AG04450 (cell line): ENCODE measurements at places on chromosomes 4 and X. TPM values are rescaled to one million over a fixed set of nuclear protein-coding genes. Genes with fewer than 3 reads are reported as not detected.

DNA sequence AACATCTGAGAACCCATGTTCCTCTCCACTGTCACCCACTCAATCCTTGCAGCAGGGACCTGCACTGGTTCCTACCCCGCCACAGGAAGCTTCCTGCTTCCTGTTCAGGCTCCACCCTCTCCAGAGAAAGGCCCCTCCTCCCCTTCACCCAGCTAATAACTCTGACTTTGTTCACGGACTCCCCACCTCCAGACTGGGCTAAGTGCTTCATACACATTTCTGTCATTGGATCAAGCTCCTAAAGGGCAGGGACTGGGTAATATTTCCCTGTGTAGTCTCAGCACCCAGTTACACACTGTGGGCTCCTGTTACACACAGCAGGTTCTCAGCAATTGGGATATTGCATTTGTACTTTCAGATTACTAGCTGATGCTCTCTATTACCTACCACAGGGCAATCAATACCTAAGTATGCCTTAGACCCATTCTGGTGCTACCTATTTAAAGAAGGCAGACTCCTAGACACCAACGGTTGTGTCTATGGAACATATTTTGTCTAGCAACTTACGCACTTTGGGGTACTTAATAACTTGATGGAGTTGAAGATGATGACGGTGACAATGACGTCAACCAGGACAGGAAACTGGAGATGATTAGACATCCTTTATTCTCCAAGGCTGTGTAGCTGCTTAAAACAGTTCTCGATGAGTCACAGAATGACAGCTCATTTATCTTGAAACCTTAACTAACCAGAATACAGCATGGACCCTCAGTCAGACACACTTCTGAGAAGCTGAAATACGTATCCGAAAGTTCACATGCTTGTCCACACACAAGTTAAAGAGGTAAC, 58.1 kb downstream of the MAML3 start:
- peak; percentile 87 for DNase-seq

Gene PRDM5
- 7.9 and 12.3 TPM in 2 replicates for polyA plus RNA-seq

DNA sequence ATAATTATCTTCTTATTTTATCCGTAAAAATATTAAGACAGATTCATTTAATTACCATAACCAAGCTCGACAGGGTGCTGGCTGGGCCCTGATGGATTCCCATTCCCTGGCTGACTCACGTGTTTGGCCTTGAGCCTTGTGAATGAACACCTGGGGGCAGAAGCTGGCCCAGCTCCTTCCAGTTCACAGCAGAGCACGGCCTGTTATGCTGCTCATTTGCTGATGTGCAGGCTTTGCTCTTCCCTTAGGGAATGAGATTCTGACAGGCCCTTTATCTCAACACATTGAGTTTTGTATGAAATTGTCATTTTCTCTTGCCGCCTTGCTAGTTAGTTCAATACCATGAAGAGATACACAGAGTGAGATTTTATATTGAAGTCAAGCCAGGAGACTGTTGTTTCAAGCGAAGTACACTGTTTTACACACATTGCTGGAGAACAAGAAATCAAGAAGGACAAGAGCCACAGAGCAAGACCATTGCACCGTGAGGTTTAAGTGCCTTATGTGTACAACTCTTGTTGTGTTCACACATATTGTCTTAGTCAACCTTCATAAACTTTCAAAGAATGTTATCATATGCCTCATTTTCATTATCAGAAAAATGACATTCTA, 1583.3 kb downstream of the STIM2 start:
- DNase-seq = no peak

Gene PCSK1N
- not detected in 2 replicates for polyA plus RNA-seq

Gene CWH43
- not detected in 2 replicates for polyA plus RNA-seq

Gene HMGN5
- 3.6 and 3.7 TPM in 2 replicates for polyA plus RNA-seq

- DNase-seq = no peak
These were observed 158.8 kb upstream of the AADAT start for GRCh38 chr4:170248576-170248975.

Gene GABRE
- polyA plus RNA-seq = 13.9 and 15.1 TPM in 2 replicates

DNA sequence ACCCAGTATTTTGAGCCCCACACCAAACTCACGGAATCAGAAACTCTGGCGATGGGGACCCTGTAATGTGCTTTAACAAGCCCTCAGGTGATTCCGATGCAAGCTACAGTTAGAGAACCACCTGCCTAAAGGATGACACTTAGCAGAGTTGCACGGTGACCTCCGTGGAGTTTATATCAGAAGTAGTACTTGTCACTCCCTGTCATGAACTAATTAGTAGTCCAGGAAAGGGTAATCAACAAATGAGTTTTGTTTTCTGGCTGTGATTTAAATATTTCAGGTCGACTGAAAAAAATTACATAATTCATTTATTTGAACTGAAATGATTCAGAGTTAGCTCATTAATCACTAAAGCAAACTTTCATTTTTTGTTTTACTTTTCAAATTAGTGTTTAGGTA, 56.4 kb downstream of the TMA16 start:
- DNase-seq = no peak

Gene RAB33A
- polyA plus RNA-seq = 3.6 TPM in 2 replicates

DNA sequence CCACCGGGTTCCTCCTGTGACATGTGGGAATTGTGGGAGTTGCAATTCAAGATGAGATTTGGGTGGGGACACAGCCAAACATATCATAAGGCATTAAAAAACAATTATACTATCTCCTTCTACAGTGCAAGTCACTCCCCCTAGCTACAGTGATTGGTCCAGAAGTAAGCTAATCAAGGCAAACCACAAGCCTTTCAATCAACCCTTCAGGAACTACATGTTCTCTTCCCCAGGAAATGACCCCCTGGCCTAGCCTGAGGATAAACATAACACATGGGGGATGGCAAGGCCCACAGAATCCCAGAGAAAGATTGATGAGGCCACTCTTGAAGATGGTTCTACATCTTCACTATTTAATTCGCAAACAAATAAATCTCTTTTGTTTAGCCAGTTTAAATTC, 25.2 kb upstream of the FAM241A start:
- no peak for DNase-seq

- no peak for DNase-seq
These were observed 2284.8 kb downstream of the ARAP2 start for GRCh38 chr4:33959519-33959918.

Gene CCDC149
- polyA plus RNA-seq = 11.9 and 13.9 TPM in 2 replicates

DNA sequence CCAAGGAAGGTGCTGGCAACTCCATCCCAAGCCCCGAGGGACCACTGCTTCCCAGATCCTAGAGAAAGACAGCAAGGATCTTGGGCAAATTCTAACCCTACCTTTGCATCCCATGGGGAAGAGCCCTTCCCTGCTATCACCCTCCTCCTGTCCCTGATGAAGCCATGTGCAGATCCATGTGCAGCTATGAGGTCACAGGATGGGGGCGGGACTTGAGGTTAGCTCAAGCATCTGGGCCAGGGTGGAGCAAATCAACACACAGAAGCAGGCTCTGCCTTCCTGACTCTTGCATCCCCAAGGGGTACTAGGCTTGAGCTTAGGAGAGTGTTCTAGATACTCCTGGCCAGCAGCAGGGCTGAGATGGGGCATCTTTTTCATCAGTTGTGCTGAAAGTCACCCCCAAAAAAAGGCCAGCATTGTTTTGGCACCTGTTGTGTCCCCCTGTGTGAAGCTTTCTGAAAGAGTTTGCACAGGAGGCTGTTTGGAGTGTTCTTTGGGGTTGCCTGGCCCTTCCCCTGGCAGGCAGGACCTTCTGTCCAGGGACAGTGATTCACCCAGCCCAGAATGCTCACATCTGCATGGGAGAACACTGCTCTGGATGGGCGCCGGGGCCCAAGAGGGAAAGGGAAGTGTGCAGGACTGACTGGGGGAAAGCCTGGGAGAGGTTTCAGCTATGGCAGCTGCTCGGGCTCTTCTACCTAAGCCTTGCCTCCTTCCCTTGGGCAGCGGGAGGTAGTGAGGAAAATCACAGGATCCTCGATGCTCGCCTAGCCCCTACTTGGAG, 50.8 kb downstream of the PRPS1 start:
- no peak for DNase-seq

Gene SPATA4
- 0.09 and 0.11 TPM in 2 replicates for polyA plus RNA-seq

Gene F11
- not detected in 2 replicates for polyA plus RNA-seq

- DNase-seq = no peak
These were observed 31.9 kb downstream of the RHOH start for GRCh38 chr4:40228497-40229365.

DNA sequence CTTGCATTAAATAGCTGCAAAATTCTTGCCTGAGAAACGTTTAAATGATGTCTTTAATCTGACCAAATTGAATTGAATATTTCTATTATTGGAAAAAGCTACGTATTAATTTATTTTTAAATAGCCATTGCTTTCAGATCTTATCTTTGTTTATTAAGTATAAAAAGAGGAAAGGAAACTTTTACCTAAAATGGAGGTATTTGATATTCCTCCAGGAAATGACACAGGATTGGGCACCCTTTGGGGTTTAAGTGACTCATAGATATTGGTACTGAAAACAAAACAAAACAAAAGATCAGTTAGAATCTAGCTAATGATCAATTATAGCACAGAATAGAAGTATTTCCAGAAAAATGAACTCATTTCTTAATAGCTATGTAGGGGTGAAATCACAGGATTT, 34.1 kb downstream of the PLS3 start:
- DNase-seq = no peak

GRCh38 chr4:2650276-2650675, 105.9 kb downstream of the TNIP2 start:
- DNase-seq = no peak

Gene NLGN4X
- polyA plus RNA-seq = not detected in 2 replicates

Gene PRSS12
- 142 and 155 TPM in 2 replicates for polyA plus RNA-seq

GRCh38 chr4:89166971-89167475, 55.7 kb downstream of the TIGD2 start:
- no peak for DNase-seq

DNA sequence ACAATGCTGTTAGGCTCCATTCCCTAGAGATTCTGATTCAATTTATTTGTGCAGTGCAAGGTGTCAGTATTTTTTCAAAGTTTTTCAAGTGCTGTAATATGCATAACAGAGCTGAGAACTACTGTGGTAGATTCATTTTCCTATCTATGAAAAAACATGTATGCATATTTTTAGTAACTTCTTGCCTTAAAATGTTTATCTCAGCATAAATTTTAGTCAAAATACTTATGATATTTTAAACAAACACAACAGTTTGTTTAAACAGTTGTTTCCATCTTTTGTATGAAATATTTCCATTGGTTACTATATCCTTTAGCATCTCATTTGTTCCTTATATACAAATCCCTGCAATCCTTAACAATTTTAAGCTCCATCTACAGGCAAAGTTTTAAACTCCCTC, 624.8 kb upstream of the ADGRL3 start:
- no peak for DNase-seq

Gene INPP4B
- 3.4 and 5.1 TPM in 2 replicates for polyA plus RNA-seq

Gene REPS2
- polyA plus RNA-seq = 0.15 and 0.17 TPM in 2 replicates
